ENCODE measurements at places on chromosomes 4 and X. TPM values are rescaled to one million over a fixed set of nuclear protein-coding genes. Genes with fewer than 3 reads are reported as not detected.

The KLKB1 gene
- 0.57 TPM for total RNA-seq

The AWAT2 gene
- not detected for total RNA-seq

The OPHN1 gene
- total RNA-seq: 5.9 TPM

The SGMS2 gene
- total RNA-seq: 52.1 TPM

The CTAG2 gene
- 1.2 TPM for total RNA-seq

The PPP4R3C gene
- not detected for total RNA-seq

The GABRB1 gene
- not detected for total RNA-seq

The CENPVL2 gene
- not detected for total RNA-seq

The TRPC3 gene
- total RNA-seq: 0.24 TPM

The SMIM31 gene
- not detected for total RNA-seq

The PITX2 gene
- 0.43 TPM for total RNA-seq

The TLR6 gene
- 4.9 TPM for total RNA-seq

The HCCS gene
- 17.7 TPM for total RNA-seq

The AR gene
- 15.4 TPM for total RNA-seq

The NXF2B gene
- total RNA-seq: not detected

The ARSJ gene
- 11.7 TPM for total RNA-seq

The HGFAC gene
- 0.24 TPM for total RNA-seq

The PLXNA3 gene
- total RNA-seq: 23.7 TPM

The COL25A1 gene
- total RNA-seq: 1.1 TPM

The ADAMTS3 gene
- total RNA-seq: 3.2 TPM

The HSFX4 gene
- not detected for total RNA-seq

The METTL14 gene
- total RNA-seq: 43.6 TPM

The AWAT1 gene
- not detected for total RNA-seq

The S100P gene
- total RNA-seq: 3.5 TPM

The ARX gene
- not detected for total RNA-seq

The JAKMIP1 gene
- total RNA-seq: 0.14 TPM

The CTAG1A gene
- not detected for total RNA-seq

The LANCL3 gene
- total RNA-seq: 0.14 TPM

The SLC25A6 gene
- total RNA-seq: 204 TPM

The TCEAL2 gene
- 8.7 TPM for total RNA-seq

The CCSER1 gene
- total RNA-seq: 7.0 TPM

The TRIM61 gene
- 0.90 TPM for total RNA-seq

The DGKK gene
- total RNA-seq: not detected

The TBC1D25 gene
- total RNA-seq: 13.0 TPM

The KIAA1210 gene
- total RNA-seq: not detected

The ELF2 gene
- 56.8 TPM for total RNA-seq

The CC2D2A gene
- 23.1 TPM for total RNA-seq

The YY2 gene
- total RNA-seq: 2.0 TPM

The SH2D1A gene
- total RNA-seq: 0.33 TPM

The FRMPD4 gene
- 0.19 TPM for total RNA-seq

The RAB39B gene
- 0.19 TPM for total RNA-seq

The ZCCHC18 gene
- 2.5 TPM for total RNA-seq

The SLC34A2 gene
- not detected for total RNA-seq

The FAM53A gene
- total RNA-seq: 1.7 TPM

The MAGEC3 gene
- 0.29 TPM for total RNA-seq

The ARHGEF38 gene
- not detected for total RNA-seq

The IL2 gene
- not detected for total RNA-seq

The CACNA1F gene
- total RNA-seq: 0.09 TPM

The BRS3 gene
- not detected for total RNA-seq

All from posterior vena cava (tissue), 2 donors.